ENCODE measurements at places on chromosomes 5 and 9. TPM values are rescaled to one million over a fixed set of nuclear protein-coding genes. Genes with fewer than 3 reads are reported as not detected.

DNA sequence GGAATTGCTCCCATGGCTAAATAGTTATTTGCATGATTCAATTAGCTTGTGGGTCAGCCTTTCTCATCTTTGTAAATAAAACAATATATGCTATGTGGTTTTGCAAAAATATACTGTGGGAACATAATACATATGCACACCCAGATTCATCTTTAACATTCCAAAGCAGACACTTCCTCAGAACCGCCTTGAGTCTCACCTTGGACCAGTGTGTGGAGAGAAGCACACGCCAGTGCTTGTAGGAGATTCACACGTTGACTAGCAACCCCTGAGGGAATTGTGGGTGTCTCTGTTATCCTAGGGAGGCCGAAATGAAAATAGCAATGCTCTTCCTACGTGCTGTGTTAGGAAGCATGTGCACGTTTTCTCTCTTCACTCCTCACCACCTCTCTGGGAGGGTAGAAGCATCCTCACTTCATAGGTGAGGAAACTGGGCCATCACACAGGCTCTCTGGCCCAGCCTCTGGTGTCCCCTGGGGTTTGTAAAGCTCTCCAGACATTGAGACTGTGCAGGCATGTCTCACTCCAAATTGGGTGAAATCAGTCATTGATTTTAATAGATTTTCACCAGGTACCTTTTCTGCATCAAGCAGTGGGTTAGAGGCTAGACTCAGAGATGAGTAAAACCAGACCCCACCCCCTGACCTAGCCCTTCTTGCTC lies 221.7 kb downstream of the PBX3 start:
- no peak for DNase-seq

GRCh38 chr5:149036168-149036567 lies 26.7 kb downstream of the SH3TC2 start:
- DNase-seq = no peak

DNA sequence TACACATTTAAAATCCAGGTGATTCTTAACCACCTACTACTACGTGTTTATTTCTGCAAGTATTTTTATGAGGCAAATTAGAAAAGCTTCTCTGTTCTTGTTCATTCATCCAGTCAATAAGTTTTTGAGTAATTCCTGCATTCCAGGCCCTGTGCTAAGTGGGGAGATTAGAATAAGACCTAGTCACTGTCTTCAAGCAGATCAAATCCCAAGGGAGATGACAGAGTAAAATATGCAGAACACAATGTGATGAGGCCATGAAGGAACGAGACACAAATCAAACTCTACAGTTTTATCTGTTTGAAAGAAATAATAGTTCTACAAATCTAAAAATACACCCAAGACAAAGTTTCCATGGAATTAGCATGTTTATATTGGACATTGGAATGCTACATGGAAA lies 158.8 kb downstream of the CEP120 start:
- no peak for DNase-seq

GRCh38 chr5:173925449-173926071 lies 37.4 kb downstream of the CPEB4 start:
- peak; percentile 18 for DNase-seq

GPR21 gene
- total RNA-seq = not detected

ATP10B gene
- not detected for total RNA-seq

PCDHGB2 gene
- 0.30 TPM for total RNA-seq

GRM6 gene
- not detected for total RNA-seq

OTP gene
- total RNA-seq = not detected

DNA sequence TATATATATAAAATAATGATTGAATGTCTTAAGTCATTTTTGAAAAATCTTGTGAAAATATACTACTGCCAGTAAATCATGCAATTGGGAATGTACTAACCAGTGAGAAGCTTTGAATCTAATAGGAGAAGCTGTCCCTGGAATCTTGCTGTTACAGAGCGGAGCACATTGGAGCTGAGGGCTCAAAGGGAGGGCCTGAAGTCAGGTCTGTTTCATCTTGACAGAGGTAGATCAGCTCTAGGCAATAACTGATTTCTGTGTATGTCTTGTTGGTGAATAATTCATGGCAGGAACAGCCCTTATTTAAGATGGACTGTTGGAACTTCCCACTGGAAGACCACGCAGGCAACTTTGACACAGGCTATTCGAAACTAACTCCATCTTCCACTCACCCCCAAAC lies 17.5 kb downstream of the CAMK4 start:
- DNase-seq = no peak

- DNase-seq = no peak
Measured at GRCh38 chr9:84667571-84668195, 1.8 kb upstream of the NTRK2 start.

- DNase-seq = no peak
Measured at GRCh38 chr5:90421136-90421535, 11.6 kb upstream of the CETN3 start.

DNA sequence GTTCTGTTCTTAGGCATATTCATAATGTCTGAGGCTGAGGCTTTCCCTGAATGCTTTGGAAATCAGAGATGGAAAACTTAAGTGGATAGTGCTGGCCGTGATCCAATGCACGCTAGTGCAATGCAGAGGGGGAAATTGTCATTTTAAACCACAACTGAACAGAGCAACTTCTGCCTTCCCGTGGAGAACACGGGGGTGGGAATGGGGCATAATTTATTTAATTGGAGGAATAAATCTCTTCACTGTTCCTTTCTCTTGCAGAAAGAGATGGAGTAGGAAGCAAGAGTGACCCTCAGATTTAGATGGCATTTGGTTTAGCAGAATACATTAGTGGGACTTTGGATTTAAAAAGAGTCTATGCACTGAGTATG lies 22.9 kb upstream of the NREP start:
- no peak for DNase-seq

LEAP2 gene
- 0.27 TPM for total RNA-seq

DND1 gene
- total RNA-seq = 1.2 TPM

GRCh38 chr5:141800617-141801016 lies 77.6 kb downstream of the PCDH1 start:
- no peak for DNase-seq

- DNase-seq = no peak
Measured at GRCh38 chr5:156137071-156137869, 189.7 kb upstream of the SGCD start.

DNA sequence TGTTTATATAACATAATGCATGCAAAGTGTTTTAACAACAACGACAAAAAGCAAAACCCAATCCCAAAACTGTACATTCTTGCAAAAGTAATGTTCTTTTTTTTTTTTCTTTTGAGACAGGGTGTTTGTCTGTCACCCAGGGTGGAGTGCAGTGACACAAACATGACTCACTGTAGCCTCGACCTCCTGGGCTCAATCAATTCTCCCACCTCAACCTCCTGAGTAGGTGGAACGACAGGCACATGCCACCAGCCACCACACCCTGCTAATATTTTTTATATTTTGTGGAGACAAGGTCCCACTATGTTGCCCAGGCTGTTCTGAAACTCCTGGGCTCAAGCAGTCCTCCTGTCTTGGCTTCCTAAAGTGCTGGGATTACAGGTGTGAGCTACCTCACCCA lies 13.6 kb upstream of the HAVCR1 start:
- DNase-seq = no peak

PCDHA3 gene
- not detected for total RNA-seq

DNA sequence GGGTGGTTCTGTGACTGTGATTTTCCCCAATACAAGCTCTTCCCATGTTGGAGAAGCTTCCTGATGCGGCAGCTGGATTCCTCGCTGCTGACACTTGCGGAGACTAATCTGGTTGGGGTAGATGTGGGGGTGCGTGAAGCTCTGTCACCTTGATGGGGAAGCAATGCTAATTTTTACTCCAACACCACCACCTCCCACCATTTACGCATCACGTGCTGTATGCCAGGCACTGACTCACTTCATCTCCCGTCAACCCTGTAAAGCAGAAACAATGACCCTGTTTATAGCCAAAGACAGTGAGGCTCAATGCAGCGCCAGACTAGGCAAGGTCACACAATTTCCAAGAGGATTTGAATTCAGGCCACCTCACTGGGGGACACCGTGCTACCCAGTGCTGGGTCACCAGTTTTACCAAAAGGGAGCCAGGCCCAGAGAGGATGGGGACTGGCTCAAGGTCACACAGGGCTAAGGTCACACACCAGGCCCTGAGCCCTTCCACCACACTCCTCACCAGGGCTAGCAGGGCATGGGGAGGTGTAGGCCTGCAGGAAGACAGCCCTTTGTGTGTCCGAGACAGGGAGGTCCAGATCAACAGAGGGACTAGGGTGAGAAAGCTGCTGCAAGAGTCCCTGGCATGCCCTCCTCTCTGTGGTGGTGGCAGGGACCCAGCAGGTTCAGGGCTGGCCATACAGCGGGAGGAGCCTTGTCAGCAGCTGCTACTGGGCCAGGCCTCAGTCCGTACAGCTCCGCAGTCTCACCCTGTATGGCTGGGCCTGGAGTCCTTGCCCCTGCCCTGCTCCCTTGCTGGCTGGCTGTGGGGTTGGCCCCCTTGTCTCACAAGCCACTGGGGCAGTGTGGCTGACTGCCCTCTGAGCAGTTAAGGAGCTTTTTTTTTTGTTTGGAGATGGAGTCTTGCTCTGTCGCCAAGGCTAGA lies 3.3 kb downstream of the STKLD1 start:
- DNase-seq = no peak

DNA sequence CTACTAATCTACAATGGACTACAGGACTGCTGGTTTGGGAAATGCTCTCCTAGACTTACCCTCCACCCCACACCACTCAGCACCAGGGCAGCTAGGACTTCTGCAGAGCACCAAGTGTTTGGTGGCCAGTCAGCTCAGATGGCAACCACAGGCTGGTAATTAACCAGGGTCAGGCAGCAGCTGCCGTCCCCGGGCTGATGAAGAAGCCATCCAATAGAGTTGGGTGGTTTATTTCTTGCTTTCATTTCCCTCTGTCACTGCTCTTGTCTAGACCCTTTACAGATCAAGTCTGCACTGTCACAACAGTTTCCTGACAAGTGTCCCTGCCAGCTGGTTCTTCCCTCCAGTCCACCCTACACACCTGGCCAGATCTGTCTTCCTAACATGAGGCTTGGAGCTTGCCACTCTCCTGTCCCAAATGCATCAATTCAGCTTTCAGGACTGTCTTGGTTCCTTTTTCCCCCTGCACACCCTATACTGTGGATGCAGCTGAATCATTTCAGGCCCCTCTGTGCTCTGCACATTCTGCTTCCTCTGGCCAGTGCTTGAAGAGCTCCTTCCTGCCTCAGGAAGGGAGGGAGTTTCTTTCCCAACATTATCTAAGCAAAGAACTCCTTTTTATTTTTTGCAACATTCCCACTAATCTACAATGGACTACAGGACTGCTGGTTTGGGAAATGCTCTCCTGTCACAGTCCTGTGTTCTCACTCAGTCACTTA lies 30.2 kb upstream of the HSPA9 start:
- DNase-seq = no peak

DNA sequence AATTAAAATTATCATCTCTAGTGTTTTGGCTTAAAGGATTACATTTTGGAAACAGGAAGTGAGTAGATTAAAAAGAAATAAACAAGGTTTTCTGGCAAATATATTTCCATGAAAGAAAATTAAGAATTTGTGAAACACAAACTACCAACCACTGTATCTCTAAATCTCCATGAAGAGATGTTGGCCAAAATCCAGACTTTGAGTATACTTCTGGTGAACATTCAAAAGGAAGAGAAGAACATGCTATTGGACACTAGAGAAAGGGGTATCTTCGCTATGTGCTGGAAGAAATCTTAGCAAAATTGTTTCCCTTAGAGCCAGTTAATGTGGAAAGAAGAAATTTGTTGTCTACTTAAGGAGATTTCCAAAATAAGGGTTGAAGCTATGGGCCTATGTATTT lies 710.4 kb upstream of the CTNND2 start:
- no peak for DNase-seq

GRCh38 chr9:121344184-121344583 lies 25.9 kb downstream of the STOM start:
- DNase-seq = no peak

NUTM2F gene
- not detected for total RNA-seq

PCDHGA5 gene
- total RNA-seq = not detected

MYO10 gene
- not detected for total RNA-seq

DNA sequence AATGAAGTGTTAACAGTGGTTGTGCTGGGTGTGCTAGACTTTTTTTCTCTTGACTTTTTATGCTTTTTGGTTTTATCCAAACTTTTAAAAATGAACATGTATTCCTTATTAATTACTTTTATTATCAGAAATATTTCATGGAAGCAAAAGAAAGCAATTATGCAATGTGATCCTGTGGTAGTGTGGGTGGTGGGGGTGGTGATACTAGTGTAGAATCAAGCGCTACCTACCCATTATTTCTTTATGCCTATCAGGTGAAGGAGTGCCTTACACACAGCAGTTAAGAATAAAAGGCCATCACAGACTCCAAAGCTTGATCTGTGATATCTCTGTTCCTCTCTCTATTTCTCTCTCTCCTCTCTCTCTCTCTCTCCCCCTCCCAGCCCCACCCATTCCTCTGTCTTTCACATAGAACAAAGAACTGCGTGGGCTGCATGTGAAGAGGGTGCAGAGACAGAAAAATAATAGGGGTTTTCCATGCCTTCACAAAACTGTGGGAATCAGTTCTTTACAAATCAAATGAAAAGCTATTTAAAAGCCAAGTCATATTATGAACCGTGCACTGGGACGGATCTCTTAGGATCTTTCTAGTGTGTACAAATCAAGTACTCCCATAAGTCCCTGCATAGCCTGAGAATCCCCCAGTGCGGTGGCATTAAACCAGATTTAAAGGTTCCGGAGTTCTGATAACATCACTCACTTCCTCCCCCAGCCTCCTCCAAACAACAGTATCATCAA lies 351.2 kb downstream of the RAB3C start:
- peak; percentile 20 for DNase-seq

SOWAHA gene
- total RNA-seq = not detected

ZNF462 gene
- not detected for total RNA-seq

DNA sequence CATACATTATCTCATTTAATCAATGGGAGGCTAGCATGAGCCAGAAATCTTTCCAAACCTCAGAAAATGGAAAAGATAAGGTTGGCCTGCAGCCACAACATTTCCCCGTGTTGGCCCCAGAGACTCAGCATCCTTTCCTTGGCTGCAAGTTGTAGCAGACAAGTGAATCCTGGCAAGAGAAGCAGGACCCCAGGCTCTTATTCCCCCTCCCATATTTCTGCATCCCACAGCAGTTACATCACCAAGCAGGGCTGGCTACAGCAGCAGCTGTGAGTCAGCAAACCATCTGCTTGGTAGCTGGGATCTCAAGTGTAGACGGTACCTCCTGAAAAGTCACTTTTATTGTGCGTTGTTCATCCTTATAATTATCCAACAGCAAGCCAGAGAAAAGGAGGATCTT lies 212.4 kb downstream of the GNA14 start:
- DNase-seq = no peak

CENPK gene
- 5.1 TPM for total RNA-seq

FAT2 gene
- total RNA-seq = not detected

C5orf52 gene
- total RNA-seq = not detected

- DNase-seq = no peak
Measured at GRCh38 chr5:1090538-1090937, 21.3 kb downstream of the SLC12A7 start.

PDE8B gene
- not detected for total RNA-seq

TMEM8B gene
- total RNA-seq = 6.4 TPM

DIPK1B gene
- total RNA-seq = 0.22 TPM

KCNT1 gene
- not detected for total RNA-seq

All from CD8-positive, alpha-beta T cell (primary cell).